Prostate gland (tissue), 2 donors: ENCODE measurements at places on chromosomes 11 and 22. TPM values are rescaled to one million over a fixed set of nuclear protein-coding genes. Genes with fewer than 3 reads are reported as not detected.

The CFAP300 gene
- 24.0 TPM for total RNA-seq

DNA sequence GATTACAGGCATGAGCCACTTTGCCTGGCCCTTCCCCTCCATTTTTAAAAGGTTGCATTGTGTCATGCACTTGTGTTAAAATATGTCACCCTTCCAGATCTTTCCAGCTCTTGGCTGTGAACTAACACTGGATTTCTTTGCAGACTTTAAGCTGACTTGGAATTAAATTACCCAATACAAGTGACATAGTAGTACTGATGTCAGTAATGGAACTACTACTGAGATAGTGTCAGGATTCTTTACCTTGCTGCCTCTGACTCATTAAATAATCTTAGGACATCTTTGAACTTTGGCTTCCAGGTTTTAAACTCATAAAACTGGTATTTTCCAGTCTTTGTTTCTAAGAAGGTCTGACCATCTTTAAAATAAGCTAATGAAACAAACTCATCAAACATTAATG lies 51.8 kb upstream of the OR4B1 start:
- H3K27ac ChIP-seq = no peak overlapping the region
- H3K4me3 ChIP-seq = no peak overlapping the region
- no peak for DNase-seq
- no peaks in the 10 kb centered on the region for H3K36me3 ChIP-seq

GRCh38 chr22:44994399-44995104 lies 15.3 kb downstream of the PHF21B start:
- DNase-seq = no peak
- peak overlapping the region; percentile 57 for H3K27ac ChIP-seq
- peak overlapping the region; percentile 19 for H3K4me3 ChIP-seq
- no peaks in the 10 kb centered on the region for H3K36me3 ChIP-seq
- H3K27me3 ChIP-seq = no peaks in the 10 kb centered on the region

- no peak overlapping the region for H3K27ac ChIP-seq
- H3K4me3 ChIP-seq = no peak overlapping the region
- H3K36me3 ChIP-seq = no peaks in the 10 kb centered on the region
- H3K4me1 ChIP-seq = no peaks in the 10 kb centered on the region
- no peaks in the 10 kb centered on the region for H3K27me3 ChIP-seq
These were observed 1421.2 kb upstream of the TENM4 start for GRCh38 chr11:80862011-80862410.

DNA sequence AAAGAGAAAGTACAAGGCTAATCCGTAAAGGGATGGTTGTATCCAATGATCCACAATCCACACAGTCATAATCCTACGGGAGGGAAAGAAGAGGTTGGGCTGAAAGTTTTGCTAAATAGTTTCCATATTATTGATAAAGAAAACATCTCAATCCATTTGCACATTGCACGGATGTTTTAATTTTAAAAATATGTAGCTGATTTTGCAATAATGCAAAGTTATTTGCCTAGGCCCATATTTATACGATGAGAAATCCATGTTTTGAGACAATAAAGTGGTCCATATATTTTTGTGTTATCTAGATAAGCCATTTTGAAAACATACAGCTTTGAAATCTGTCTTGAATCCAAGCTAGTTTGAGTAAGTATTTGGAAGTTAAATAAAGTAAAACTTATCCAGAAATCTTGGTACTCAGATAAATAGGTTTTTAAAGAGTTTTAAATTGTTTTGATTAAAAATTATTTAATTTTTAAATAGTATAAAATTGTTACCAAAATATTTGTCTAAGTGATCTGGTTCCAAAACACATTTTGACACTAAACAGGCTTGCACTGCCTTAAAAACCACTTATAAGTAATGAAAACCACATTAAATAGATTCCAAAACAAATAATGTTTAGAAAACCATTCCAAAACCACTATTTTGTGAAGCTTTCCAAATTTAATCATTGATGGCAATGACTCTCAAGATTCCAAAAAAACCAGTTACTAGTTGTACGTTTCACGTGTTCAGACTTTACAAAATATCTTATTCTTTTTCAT lies 38.2 kb upstream of the PAMR1 start:
- DNase-seq = no peak
- no peak overlapping the region for H3K27ac ChIP-seq
- H3K36me3 ChIP-seq = no peaks in the 10 kb centered on the region
- H3K4me1 ChIP-seq = no peaks in the 10 kb centered on the region
- H3K4me3 ChIP-seq = no peak overlapping the region

The CEP57 gene
- total RNA-seq = 46.7 TPM

- no peaks in the 10 kb centered on the region for H3K27me3 ChIP-seq
- no peak overlapping the region for H3K4me3 ChIP-seq
- H3K4me1 ChIP-seq = no peaks in the 10 kb centered on the region
- peak; percentile 53 for DNase-seq
These were observed 79.3 kb downstream of the DSCAML1 start for GRCh38 chr11:117717485-117718314.

GRCh38 chr11:75492181-75492820 lies 33.4 kb downstream of the GDPD5 start:
- H3K36me3 ChIP-seq = no peaks in the 10 kb centered on the region
- H3K4me3 ChIP-seq = no peak overlapping the region
- no peak overlapping the region for H3K27ac ChIP-seq
- DNase-seq = no peak

The HBG2 gene
- not detected for total RNA-seq

The DNAJB7 gene
- 0.17 TPM for total RNA-seq

- H3K4me3 ChIP-seq = no peak overlapping the region
- H3K36me3 ChIP-seq = no peaks in the 10 kb centered on the region
- H3K27me3 ChIP-seq = no peaks in the 10 kb centered on the region
- no peaks in the 10 kb centered on the region for H3K4me1 ChIP-seq
- no peak for DNase-seq
These were observed 3.3 kb downstream of the ST3GAL4 start for GRCh38 chr11:126358763-126359160.

- H3K4me1 ChIP-seq = no peaks in the 10 kb centered on the region
- H3K4me3 ChIP-seq = no peak overlapping the region
- H3K36me3 ChIP-seq = no peaks in the 10 kb centered on the region
- no peak for DNase-seq
- H3K27ac ChIP-seq = no peak overlapping the region
- no peaks in the 10 kb centered on the region for H3K27me3 ChIP-seq
These were observed 107.0 kb downstream of the FAM76B start for GRCh38 chr11:95682552-95682951.

The LRRC51 gene
- total RNA-seq = 25.1 TPM

DNA sequence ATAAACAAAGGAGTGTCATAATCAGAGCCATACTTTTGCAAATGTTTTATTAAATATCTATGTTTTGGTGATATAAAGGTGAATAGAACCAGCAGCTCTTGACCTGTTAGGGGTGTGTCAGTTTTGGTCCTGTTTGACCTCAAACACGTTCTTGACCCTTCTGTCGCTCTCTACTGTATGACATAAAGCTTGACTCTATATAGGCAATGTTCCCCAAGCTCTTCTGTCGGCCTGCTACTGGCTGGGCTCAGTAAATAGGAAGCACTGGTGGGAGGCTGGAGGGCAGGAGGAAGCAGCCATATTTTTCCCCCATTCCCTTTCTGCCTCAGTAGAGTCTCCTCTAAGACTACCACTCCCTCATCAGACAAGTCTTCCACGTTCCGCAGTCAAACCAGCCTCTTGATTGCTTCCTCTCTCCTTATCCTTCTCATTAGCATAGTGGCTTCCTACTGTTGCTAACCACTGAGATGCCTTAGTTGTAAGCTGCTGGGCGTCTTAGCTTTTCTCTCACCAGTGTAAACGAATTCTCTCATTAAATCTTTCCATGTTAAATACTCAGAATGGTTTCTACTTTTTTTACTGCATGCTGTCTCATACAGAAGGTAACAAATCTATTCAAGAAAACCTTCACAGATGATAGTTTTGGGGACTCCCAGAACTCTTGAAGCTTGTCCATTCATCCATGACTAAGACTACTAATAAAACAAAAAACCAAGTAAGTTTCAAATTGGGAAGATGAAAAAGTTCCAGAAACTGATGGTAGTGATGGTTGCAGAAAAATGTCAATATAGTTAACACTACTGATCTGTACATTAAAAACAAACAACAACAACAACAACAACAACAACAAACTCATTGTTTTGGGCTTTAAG lies 3.3 kb downstream of the NPAT start:
- DNase-seq = no peak
- no peaks in the 10 kb centered on the region for H3K4me1 ChIP-seq
- H3K27ac ChIP-seq = no peak overlapping the region
- no peak overlapping the region for H3K4me3 ChIP-seq
- no peaks in the 10 kb centered on the region for H3K36me3 ChIP-seq

DNA sequence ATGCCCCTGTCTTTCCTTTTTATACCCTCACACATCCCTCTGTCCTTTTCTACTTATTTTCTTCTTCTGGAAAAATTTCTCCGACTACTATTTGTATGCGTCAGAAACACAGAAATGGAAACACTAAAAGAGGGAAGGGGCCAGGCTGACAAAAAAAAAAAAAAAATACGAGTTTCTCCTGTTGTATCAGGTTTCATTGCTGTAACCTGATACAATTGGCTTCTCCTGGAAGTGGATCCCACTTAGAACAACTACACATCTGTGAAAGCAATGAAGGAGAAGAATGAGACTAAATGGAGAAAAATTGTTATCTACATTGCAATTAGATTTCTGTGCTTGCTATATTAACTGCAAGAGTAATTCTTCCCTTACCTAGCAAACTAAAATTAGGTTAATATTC lies 393.9 kb downstream of the GUCY1A2 start:
- H3K4me3 ChIP-seq = no peak overlapping the region
- no peaks in the 10 kb centered on the region for H3K36me3 ChIP-seq
- H3K27ac ChIP-seq = no peak overlapping the region
- no peaks in the 10 kb centered on the region for H3K27me3 ChIP-seq
- no peaks in the 10 kb centered on the region for H3K4me1 ChIP-seq
- DNase-seq = no peak

The ART5 gene
- total RNA-seq = 3.1 TPM

GRCh38 chr22:41557401-41558240 lies 3.2 kb upstream of the CSDC2 start:
- H3K27ac ChIP-seq = no peak overlapping the region
- no peaks in the 10 kb centered on the region for H3K4me1 ChIP-seq
- DNase-seq = no peak
- no peaks in the 10 kb centered on the region for H3K36me3 ChIP-seq

The TESMIN gene
- 24.5 TPM for total RNA-seq

GRCh38 chr11:77180346-77180745 lies 52.3 kb downstream of the MYO7A start:
- no peaks in the 10 kb centered on the region for H3K27me3 ChIP-seq
- H3K4me3 ChIP-seq = no peak overlapping the region
- no peak for DNase-seq
- H3K36me3 ChIP-seq = no peaks in the 10 kb centered on the region
- H3K27ac ChIP-seq = no peak overlapping the region
- H3K4me1 ChIP-seq = no peaks in the 10 kb centered on the region

GRCh38 chr11:15139958-15140659 lies 25.4 kb downstream of the INSC start:
- no peaks in the 10 kb centered on the region for H3K4me1 ChIP-seq
- no peak overlapping the region for H3K4me3 ChIP-seq
- no peaks in the 10 kb centered on the region for H3K36me3 ChIP-seq

GRCh38 chr11:68106165-68106940 lies 14.8 kb downstream of the CHKA start:
- H3K4me3 ChIP-seq = no peak overlapping the region
- DNase-seq = no peak
- peaks cover 4% of the 10 kb centered on the region for H3K4me1 ChIP-seq
- H3K27me3 ChIP-seq = no peaks in the 10 kb centered on the region
- H3K27ac ChIP-seq = peak overlapping the region; percentile 32

DNA sequence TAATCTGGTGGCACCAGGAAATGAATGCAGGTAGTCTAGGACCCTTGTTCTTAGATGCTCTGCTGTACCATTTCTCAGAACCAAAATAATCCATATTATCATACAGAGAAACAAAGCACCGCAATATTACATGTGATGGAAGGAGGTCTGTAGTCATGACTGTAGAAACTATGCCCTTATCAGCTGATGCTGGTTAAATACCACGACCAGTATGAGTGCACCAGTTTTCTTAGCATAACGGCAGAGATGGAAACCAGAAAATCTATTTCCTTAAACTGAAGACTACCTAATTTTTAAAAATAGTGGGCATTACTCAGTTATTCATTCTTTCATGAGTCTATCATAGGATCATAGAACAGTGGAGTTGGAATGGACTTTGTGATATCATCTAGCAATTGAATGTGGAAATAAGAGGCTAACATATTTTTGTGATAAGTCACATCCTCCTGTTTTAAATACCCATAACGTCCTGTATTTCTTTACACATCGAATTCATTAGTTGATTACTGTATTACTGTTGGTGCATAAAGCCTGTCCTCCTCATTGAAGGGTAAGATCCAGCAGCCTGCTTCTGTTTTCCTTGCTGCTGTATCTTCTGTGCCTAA lies 15.1 kb downstream of the JHY start:
- H3K36me3 ChIP-seq = no peaks in the 10 kb centered on the region
- H3K27me3 ChIP-seq = no peaks in the 10 kb centered on the region
- no peak for DNase-seq
- no peak overlapping the region for H3K4me3 ChIP-seq

The PRG3 gene
- total RNA-seq = not detected

- DNase-seq = no peak
- no peak overlapping the region for H3K27ac ChIP-seq
- no peaks in the 10 kb centered on the region for H3K4me1 ChIP-seq
- H3K4me3 ChIP-seq = no peak overlapping the region
- H3K36me3 ChIP-seq = no peaks in the 10 kb centered on the region
- H3K27me3 ChIP-seq = no peaks in the 10 kb centered on the region
These were observed 174.7 kb upstream of the MTNR1B start for GRCh38 chr11:92794783-92795182.

The RCOR2 gene
- 0.64 TPM for total RNA-seq

DNA sequence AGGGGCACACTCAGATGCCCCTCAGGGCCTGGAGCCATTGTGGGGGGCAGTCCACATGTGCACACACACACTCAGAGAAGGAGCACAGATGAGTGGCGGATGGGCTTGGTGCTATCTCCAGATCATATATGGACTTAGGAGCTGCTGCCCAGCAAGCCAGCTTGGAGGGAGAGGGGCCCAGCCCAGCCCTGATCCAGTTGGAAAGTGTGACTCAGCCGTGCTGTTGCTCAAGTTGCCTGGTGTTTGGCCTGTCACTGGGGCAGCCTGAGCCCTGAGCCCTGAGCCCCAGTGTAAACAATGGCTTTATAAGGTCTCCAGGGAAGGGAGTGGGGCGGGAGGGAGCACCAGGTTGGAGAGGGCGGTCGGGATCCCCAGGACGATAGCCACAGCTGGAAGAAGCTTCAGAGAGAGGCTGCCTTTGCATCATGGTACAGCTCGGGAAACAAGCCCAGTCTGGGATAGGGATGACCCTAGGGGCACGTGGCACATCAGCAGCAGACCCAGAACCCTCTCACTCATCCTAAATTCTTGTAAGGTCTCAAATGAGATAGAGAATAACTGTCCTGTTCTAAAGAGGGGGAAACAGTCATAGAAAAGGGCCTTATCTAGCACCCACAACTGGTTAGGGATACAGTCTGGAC lies 4.8 kb downstream of the SELENOM start:
- H3K36me3 ChIP-seq = no peaks in the 10 kb centered on the region
- H3K4me1 ChIP-seq = no peaks in the 10 kb centered on the region
- no peaks in the 10 kb centered on the region for H3K27me3 ChIP-seq
- H3K27ac ChIP-seq = peak overlapping the region; percentile 90
